Tibial nerve (tissue), 4 donors: ENCODE measurements at places on chromosomes 12 and 14.

DNA sequence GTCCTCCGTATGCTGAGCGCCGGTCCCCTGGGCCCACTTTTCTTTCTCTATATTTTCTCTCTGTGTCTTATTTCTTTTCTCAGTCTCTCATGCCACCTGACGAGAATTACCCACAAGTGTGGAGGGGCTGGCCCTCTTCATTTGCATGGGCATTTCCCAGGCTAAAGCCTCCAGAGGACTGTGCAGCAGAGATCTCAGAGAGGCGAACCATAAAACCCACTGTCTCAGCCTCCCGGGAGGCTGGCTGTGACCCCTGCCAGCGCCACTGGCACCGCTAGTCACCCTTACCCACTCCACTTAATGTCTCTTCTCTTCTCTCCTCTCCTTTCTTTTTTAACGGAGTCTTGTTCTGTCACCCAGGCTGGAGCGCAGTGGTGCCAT is 7.1 kb upstream of the SERPINA9 start:
- no peak for DNase-seq

GRCh38 chr14:37903343-37904191 is 304.1 kb upstream of the SSTR1 start:
- DNase-seq = no peak

- no peak for DNase-seq
Measured at GRCh38 chr14:20460458-20461224, 593 bp downstream of the PIP4P1 start.

DNA sequence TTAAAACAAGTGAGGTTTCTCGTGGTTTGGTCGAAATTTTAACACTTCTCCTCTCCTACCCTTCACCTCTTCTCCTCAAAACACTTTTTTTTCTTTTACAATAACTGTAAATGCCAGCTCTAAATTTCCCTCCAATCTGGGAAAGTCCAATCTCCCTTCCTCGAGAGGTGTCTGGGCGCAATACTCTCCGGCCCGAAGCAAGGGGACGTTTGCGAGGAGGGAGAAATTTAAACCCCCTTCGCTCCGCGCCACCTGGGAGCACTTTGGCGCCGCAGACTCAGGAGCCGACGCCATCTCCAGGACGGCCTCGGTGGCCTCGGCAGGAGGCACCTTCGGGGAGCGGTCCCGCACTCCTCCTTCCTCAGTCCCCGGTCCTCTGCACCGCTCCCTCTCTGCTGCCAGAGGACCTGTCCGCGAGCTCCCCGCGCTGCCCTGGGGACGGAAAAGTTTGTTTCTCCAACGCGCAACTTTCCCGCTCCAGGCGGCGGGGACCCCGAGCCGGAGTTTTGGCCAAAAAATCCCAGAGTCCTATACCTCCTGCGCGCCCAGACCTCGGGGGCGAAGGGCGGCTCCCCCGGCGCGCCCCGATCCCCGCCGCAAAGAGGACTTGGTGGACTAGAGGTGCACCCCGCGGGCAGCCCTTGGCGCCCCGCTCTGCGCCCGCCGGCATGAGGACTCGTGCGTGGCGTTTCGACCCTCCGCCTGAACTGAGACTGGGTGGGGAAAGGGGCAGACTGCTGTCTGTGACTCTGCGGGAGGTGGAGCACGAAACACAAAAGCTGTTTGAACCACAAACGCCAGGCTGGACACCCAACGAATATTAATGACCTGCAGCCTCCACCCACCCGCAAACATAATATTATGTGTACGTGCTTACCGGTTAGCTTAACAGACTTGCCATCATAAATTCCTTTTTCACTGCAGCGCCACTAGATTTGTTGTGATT is 95.2 kb upstream of the HMGA2 start:
- DNase-seq = no peak

DNA sequence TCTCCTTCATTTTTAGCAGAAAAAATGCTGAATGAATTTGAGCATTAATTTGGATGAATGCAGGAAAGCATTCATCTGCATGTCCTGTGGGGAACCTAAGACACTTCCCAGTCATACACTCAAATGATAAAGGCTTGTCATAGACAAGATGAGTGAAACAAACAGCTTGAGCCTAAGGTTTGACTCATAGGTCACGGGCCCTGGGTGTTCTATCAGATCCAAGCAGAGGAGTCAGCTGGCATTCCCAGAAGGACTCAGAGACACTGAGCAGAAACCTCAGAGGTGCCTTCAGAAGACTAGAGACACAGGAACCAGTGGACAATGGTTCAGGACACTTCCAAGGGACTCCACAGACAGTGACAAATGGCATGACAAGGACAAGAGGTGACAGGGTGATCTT is 183.9 kb downstream of the NTF3 start:
- no peak for DNase-seq

DNA sequence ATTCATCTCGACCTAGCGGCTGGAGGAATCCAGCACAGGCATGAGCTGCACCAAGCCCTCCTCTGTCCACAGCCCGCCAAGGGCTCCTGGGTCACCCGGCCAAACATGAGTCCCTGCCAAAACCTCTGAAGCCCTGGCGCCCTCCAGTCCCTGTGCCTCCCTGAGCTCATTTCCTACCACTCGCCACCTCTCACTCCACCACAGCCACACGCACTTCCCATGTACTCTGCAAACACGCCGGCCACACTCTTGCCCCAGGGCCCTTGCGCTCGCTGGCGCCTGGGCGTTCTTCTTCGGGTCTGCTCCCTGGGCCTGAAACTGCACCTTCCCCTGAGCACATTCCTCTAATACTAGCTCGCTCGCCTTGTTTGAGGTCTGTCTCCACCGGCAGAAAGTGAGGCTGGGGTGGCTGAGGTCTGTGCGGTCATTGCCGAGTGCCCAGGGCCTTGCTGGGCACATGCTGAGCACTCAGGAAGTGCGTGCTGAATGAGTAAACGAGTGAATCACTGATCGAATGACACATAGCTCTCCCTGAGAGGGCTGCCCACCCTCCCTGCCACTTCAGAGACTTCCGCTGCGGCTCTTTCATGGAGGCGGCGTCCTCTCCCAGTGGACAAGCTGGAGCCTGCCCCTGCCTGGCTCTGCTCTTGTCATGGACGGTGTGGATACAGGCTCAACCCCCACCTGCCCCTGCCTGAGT is 33.7 kb upstream of the DLK1 start:
- DNase-seq = no peak

DNA sequence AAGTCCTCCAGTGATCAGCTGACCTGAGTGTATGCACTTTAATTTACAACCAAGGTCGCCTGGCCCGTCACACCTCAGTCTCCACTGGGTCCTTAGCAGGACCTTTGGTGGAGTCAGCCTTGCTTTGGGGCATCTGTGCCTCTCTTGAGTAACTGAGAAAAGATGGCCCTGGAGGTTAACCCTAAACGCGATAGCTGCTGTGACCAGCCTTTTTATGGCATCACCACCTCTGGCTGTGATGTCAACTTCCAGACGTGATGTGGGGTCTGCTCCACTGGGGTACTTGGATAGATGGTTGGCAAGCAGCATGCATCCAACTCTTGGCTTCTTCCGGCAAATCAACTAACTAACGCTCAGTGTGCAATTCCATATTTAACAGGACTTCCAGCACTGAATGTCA is 122.8 kb upstream of the RTL1 start:
- no peak for DNase-seq

DNA sequence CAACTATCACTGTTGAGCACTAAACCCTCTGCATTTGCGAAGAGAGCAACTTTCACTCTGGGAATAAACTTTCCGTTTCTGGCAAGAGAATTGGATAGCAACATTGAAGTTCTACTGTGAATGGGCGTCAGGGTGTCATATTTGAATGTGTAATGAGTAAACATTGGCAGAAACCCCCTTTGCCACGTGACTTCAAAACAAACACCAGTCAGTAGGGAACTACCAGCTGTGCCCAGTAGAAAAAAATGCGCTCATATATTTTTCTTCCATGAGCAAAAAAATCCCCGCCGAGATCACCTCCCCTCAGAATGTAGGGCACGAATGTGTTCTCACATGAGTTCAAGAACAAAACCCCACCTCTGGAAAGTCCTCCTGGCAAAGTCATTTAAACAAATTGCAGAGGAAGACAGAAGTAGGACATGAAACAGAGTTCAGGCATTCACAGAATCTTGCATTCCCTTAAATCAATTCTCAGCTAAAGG is 80.6 kb downstream of the BTG1 start:
- no peak for DNase-seq

DNA sequence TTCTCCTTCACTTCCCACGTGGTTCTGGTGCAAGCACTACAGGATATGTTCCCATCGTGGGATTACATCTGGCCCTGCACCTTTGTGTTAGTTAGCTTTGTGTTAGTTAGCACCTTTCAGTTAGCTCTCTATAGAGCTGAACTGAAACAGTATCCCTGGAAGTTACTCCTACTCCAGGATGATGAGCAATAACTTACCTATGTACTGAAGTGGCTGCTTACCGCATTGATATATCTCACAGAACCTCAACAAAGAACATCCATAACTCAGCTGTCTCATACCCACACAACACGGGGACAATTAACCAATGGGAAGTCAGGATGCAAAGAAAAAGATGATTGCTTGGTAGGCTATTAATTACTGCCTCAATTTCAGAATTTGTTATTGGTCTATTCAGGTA is 146.6 kb downstream of the ASCL4 start:
- DNase-seq = no peak

DNA sequence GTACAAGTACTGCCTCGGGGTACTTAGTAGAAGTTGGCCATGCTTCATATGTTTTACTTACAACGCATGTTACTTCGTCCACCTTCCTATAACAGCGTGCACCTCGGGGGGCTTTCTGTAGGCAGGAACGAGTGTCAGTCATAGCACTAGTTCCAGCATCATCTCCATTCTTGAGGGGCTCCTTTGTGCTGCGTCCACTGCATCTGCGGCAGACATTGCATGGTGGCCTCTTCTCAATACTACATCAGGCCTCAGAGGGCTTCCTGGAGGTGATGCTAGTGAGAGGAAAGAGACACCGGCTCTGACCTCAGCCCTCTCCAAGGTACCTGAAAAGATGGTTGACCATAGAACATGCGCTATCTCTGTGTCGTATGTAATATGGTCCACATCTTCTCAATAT is 121.2 kb upstream of the RTL1 start:
- DNase-seq = no peak

DNA sequence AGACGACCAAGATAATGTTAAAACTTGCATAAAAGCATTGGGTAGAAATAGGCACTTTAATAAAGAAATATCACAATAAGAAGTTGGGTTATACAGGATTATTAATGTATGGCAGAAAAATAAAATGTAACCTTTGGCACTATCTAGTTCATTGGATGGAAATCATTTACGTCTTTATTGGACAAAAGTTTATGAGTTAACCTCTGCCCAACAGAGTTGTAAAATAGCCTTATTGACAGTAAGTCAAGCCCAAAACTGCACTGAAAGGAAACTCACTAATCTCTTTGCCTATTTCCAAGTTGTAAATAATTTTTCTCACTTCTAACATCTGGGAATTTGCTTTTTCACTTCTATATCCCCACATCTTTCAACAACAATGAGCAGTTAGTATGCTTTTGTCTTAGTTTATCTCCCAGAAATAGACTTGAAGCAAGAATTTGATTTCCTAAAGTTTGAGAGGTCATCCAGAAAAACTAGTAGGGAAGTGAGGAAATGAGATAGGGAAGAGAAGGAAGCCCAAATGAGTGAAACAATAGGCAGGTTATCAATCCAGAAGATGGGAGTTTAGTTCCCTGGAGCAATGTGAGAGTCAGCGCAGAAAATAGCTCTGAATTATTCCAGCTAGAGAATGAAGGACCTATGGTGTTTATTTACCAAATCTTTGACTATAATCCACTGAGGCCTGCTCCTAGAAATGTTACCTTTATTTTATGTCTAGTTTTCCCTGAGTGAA is 434.8 kb downstream of the CCER1 start:
- no peak for DNase-seq

DNA sequence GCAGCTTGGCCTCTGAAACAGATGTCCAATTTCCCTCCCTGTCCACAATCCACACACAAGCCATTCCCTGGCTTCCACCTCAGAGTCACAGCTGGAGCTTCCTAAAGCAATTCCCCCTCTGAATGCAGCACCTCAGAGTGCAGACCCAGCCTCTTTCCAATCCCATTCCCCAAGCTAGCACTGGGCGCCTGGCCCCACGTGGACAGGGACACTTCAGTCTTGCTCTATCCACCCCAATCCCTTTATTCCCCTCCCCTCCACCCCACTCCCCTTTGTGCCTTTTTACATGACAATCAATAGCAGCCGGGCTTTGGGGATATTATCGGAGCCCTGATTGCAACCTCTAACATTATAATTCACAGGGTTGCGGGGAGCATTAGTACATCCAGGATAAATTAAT is 292.6 kb downstream of the TTC8 start:
- no peak for DNase-seq

DNA sequence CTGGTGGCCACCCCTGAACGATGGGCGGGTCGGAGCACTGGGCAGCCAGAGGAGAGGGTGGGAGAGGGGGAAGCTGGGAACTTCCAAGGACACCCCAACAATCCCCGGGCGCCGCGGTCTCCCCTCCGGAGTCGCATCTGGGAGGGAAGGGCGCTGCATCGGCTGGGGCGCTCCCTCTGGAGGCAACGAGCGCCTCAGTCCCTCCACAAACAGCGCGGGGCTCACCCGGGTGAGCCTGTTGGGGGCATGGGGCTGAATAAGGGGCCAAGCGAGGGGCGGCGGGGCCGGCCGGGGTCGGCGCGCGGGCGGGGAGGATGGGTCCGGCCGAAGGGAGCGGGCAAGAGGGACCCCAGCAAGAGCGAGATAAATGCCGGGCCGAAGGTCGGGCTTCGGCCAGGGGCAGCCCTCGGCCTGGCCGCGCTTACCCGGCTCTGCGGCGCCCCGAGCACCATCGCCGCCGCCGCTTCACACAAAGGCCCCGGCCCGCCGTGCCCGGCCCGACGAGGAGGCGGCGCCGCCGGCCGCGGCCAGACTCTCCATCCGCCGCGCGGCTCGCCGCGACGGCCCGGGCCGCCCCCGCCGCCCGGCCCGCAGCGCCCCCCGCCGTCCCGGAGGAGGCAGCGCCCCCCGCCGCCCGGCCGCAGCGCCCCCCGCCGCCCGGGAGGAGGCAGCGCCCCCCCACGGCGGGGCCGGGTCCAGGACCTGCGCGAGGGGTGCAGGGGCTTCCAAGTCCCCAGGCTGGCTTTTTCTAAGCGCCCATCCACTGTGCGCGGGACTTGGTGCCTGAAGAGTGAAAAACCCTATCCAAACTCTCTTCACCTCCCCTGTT is at the start of gene ZBTB39:
TSS of gene ZBTB39 (minus strand) at position 567 of the 829 bp plus-strand sequence. CDS start 1,629 bp downstream, outside the sequence.
- DNase-seq = no peak

GRCh38 chr14:92651106-92651757 is 97.2 kb downstream of the LGMN start:
- DNase-seq = no peak

- no peak for DNase-seq
Measured at GRCh38 chr14:73784181-73784987, 67.2 kb upstream of the PTGR2 start.
